Omental fat pad (tissue), 4 donors: ENCODE measurements at places on chromosomes 5 and 9.

DNA sequence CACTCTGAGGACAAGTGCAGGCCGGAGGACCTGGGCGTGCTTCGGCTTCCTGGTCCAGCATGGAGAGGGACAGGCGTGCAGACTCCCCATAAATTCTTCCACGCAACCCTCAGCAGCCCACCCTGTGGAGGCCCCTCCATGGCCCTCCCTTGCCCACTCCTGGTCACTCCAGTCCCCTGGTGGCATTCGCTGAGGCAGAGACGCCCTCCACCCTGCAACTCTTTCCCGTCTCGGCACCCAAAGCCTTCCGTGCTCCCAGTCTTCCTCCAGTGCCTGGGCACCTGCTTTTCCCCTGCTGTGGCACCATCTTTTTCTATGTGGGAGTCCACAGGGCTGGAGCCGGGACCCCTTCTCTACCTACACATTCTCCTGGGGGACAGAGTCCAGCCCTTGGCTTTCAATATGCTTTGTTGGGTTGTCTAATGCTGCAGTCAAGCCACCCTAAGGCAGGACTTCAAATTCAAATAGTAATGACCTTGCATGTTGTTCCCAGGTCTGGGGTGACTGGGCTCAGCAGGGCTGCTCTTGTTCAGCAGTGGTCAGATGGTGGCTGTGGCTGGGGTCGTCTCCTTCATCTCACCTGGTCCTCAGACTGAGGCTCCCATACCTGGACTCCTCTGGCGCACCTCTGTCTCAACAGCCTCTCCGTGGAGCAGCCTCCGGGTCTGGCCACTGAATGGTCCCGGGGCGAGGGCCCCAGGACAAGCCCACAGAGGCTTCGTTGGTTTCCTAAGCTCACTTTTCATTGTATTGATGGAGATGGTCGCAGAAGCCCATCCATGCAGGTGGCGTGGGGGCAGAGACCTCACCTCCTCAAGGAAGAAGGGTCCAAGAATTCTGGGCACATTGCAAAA is 15.2 kb downstream of the MRPL36 start:
- DNase-seq: no peak

DNA sequence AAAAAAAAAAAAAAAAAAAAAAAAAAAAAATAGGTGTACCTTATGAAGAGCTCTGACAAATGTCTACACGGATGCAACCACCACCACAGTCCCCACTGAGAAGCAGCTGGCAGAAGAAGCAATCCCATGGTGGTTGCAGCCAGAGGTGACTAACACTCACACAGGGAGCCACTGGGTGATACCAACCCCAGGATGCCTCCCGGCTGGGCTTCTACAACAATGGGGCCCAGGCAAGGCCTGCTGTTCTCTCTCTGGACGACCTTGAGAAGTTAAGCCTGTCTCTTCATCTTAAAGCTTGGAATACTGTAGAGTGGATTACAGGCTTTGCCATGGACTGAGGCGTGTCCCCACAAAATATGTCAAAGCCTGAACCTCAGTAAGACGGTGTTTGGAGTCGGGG is 104.1 kb downstream of the ROR2 start:
- DNase-seq: no peak

DNA sequence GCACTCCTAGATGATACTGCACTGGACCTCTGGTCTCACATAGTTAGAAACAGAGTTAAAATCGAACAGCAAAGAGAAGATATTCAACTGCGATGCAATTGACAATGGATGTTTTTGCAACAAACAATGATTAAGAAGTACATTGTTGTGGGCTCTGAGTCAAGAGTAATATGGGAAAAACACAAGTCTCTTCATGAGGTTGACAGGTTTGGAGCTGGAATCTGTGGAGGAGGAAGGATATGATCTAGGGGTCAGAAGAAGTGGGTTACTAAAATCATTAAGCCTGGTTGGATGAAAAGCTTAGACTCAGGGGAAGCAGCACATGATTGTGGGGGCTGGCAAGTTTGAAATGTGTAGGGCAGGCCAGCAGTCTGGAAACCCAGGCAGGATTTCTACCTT is 53.1 kb downstream of the PDCD1LG2 start:
- no peak for DNase-seq

DNA sequence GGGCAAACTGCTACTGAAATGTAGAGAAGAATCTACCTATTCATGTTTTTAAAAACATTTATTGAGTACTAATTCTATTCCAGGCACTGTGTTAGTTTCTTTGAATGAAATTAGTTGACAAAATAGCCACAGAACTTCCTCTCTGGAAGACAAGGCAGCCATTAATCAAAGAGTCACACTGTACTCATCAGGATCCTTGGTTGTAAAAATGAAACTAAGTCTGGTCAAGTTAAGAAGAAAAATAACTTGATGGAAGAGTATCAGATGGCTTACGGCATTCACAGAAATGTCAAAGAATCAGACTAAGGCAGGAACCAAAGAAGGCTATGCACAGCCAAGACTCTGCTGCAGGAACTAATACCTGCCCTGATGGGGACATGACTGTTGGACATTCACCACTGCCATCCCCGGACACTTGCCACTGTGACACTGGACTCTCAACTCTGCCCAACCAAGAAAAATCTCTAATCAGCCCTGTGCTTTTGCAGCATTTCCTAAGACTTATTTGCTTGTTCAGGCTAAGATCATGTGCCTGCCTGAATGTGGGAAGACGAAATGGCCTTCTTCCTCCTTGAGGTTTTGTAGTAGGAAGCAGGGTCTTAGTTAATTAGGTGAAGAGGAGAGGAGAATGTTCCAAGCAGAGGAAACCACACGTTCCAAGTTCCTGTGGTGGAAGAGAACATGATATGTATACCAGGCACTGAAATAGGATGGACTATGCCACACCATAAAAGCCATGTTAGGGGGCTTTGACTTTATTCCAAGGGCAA is 23.3 kb upstream of the NDUFB6 start:
- DNase-seq: no peak

DNA sequence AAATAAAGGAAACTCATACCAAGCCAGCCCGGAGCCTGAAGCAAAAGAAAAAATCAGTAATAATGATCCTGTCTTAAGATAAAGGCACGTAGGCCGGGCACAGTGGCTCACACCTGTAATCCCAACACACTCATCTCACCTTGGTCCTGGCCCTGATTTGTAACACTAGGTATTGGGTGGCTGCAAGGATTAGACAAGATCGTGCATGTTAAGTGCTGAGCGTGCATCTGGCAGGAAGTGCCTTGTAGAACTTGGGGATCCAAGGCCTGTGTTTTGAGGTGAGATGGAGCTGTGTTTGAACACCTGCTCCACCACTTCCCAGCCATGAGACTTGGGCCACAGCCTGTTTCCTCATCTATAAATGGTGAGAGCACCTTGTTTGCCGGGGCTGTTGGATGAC is 41.5 kb downstream of the SPRY4 start:
- no peak for DNase-seq

GRCh38 chr5:63053019-63053638 is 474.5 kb downstream of the LRRC70 start:
- DNase-seq: no peak

DNA sequence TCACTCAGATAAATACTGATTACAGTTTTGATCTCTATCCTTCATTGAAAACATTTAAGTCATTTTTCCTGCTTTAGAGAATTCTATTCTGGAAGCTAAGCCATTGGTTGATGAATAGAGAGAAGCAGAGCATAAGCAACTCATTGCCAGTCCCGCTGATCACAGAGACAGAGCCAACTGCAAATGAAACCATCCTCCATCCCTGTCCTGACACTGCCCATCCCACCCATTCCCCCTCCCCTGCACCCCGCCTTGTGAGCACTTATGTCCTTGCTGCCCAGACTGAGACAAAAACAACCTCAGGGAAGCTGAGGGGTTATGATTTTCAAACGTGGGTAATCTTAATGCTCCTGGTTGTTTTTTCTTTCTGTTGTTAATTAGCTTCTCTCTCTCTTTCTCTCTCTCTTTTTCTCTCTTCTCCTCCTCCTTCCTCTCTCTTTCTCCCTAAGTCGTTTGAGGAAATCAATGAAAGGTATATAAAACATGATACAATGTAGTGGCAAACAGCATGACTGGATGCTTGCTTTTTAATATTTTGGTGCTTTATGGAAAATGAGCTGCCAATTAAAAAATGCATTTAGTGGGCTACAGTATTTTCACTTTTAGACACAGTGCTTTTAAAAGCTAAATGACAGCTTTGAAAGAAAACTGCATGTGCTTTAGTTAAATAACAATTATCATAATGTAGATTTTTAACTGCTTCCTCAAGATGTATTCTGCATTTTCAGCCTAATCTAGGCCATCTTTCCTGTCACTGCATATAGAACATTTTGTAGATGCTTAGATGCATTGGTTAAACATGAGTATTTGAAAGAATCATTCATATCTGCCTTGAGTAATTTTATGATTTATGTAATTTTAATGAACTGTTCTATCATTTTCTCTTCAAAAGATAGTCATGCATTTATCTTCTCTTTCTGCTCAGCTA is 57.3 kb downstream of the CMYA5 start:
- no peak for DNase-seq

- DNase-seq: no peak
Measured at GRCh38 chr5:92841604-92842155, 739.3 kb downstream of the NR2F1-AS1 start.

DNA sequence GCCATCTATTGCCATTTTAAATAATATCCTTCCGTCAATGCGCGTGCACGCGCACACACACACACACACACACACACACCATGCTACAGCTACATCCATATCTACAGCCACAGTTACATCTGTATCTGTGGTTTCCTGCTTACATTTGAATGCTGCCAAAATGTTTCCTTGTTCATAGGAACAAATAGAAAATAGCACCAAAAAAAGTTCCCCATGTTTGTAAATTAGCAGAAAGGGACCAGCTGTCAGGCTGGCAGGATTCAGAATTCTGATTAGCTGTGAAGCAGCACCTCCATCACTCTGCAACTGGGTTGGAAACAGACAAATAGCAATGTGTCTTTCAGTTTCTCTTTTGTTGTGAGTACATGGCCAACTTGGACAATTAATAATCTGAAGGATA is 601.5 kb downstream of the IRX1 start:
- no peak for DNase-seq

DNA sequence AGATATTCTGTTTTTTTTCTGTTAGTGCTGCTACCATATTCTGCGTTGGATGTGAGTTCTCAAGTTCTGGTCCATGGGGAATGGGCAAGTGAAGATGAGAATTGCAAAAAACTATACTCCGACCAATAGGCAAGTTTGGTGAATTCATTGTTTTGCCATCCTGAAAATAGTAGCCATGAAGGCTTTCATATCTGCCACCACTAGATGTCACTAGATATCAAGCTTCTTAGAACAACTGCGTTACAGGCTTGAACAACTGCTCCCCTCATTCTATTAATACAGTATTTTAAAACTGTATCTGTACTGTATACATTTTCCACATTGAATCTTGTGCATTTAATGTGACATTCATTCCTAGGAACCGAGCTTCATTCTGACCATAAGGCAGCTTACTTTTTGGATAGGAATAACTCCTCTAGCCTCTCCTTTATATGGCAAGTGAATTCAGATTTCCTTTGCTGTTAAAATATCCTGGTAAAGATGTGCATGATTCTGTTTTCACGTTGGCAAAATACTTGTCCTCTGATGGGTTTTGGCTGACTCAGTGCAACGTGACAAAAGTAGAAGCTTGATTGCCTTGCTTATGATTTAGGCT is 163.6 kb downstream of the SREK1 start:
- DNase-seq: no peak

GRCh38 chr5:1648806-1649205 is 125.0 kb upstream of the LPCAT1 start:
- DNase-seq: no peak

GRCh38 chr5:132466433-132467286 is 23.9 kb downstream of the IRF1 start:
- no peak for DNase-seq

DNA sequence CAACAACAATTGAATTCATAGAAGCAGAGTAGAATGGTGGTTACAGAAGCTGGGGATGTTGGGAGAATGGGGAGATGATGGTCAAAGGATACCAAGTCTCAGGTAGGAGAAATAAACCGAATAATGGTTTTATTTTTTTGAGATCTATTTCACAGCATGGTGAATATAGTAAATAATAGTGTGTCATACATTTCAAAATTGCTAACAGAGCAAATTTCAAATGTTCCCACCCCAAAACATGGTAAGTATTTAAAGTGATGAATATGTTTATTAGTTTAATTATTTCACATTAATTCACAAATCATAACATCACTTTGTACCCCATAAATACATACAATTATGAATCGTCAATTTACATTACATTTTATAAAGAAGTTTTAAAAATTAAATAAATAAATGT is 72.7 kb upstream of the ATG10 start:
- DNase-seq: no peak

GRCh38 chr5:1547655-1548054 is 23.9 kb upstream of the LPCAT1 start:
- no peak for DNase-seq

DNA sequence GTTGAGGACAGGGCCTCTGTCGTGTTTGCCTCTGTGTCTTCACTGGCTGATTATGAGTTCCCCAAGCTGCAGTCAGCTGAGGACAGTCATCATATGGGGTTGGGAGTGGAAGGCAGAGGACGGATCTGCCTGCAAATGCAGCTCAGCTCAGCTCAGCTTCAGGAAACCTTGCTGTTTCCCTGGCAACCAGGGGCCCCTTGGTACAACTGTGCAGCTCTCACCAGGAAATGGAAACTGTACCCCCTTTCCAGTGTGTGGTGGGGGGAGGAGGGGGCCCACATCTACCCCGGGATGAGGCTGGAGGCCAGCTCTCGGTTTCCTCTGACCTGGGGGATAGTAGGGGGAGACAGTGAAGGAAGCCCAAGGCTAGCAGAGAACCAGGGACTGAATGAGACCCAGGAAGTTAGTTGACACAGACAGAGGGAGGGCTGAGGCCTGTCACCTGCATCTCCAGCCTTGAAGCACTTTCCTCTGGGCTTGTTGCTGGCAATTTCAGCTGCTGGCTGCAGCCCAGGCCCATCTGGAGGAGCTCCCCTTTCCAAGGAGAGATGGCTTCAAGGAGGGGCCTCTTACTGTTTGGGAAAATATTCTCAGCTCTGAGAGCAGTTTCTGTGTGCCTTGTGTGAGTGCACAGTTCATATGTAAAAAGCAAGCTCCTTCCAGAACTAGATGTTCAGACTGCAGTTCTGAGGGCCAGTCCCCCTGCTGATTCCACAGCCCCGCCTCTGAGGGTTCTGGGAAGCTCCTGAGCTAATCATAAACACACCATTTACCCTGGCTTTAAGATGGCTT is 6.9 kb downstream of the ANXA6 start:
- DNase-seq: no peak

- DNase-seq: no peak
Measured at GRCh38 chr5:21254161-21254560, 1266.2 kb upstream of the CDH18 start.

DNA sequence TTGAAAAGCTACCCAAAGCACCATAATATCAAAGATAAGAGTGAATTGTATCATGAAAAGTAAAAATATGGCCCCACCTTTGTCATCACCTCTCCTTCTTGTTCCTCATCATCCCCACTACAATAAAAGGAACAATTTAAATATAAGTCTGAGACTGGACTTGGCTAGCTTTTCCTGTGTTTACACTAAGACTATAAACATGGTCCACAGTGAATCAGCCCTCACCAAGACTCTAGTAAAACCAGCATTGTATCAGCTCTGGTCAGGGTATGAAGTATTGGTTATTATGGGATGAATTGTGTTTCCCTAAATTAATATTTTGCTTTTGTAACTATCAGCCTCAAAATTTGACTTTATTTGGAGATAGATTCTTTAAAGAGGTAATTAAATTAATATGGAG is 105.4 kb downstream of the SLC25A46 start:
- DNase-seq: no peak

- DNase-seq: no peak
Measured at GRCh38 chr5:101520417-101520816, 617.3 kb upstream of the ST8SIA4 start.

GRCh38 chr5:139605887-139606286 is 42.3 kb upstream of the CXXC5 start:
- no peak for DNase-seq
